ENCODE measurements at places on chromosomes 2 and 18.

DNA sequence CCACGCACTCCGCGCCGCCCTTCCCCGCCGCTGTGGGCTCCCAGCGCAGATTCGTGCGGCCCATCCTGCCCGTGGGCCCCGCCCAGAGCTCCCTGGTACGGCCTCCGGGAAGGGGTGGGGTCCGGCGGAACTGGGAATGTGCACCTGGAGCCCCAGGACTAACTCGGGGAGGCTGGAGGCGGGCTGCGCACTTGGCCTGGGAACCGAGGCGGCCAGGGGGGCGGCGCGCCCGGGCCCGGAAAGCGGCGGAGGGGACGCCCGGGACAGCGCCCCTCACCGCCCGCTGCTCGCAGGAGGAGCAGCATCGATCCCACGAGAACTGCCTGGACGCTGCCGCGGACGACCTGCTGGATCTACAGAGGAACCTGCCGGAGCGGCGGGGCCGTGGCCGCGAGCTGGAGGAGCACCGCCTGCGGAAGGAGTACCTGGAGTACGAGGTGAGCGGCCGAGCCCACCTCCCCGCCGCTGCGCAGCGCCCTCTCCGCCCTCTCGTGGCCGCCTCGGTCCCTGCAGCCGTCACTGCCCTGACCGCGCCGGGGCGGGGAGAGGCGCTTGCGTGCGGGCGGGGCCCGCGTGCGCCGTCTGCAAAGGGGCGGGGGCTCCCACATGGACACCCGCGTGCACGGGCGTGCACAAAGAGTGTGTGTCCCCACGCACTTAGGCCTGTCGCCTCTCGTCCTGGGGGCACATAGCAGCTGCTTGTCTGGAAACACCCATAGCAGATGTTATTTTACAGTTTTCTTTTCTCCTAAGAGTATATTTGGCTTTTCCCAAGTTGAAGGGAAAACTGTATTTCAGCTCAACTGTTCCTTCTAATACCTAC is 25.2 kb downstream of the PSD4 start:
- no peak for DNase-seq

- no peak for DNase-seq
Measured at GRCh38 chr2:105437708-105438103, 38.9 kb upstream of the FHL2 start.

GRCh38 chr2:138831154-138831553 is 51.0 kb upstream of the NXPH2 start:
- DNase-seq, result no peak

- DNase-seq, result no peak
Measured at GRCh38 chr2:47405757-47406156, 2.8 kb downstream of the MSH2 start.

DNA sequence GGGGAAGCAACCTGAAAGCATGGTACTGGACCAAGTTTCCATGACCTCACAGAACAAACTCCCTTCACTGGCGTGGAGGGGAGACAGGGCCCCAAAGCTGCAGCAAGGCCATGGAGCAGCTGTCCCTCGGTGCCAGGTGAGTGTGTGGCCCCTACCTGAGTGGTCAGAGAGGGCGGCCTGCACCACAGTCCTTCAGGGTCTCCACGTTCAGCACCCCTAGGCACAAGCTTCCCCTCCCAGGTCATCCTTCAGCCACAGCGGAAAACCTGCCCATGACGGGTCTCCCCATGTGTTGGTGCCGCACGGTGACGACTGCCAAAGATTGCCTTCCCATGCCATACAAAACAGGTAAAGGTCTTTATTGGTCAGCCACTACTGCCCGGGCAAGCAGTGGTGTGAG is 201.6 kb downstream of the MGAT5 start:
- no peak for DNase-seq

Measured in left kidney (tissue), 8 donors.